Glomerular endothelial cell (primary cell): ENCODE measurements at places on chromosomes 7 and 10. TPM values are rescaled to one million over a fixed set of nuclear protein-coding genes. Genes with fewer than 3 reads are reported as not detected.

SDK1 gene
- total RNA-seq, result 1.5 and 2.3 TPM in 2 replicates

STOX1 gene
- 0.10 TPM in 1 of 2 replicates, not detected in the other for total RNA-seq

TRIM56 gene
- total RNA-seq, result 13.0 and 23.5 TPM in 2 replicates

PDE1C gene
- total RNA-seq, result 1.9 and 2.6 TPM in 2 replicates

CLCN1 gene
- total RNA-seq, result not detected in 2 replicates

GPR22 gene
- not detected in 2 replicates for total RNA-seq

FAM25G gene
- total RNA-seq, result not detected in 2 replicates

SPDYE11 gene
- total RNA-seq, result not detected in 2 replicates

ASB10 gene
- not detected in 2 replicates for total RNA-seq

SEPTIN7 gene
- total RNA-seq, result 190 and 191 TPM in 2 replicates

FAM171A1 gene
- total RNA-seq, result 97.8 and 98.1 TPM in 2 replicates

ACBD5 gene
- 12.1 and 17.5 TPM in 2 replicates for total RNA-seq

CYP3A5 gene
- total RNA-seq, result 0.10 TPM in 1 of 2 replicates, not detected in the other

NEUROG3 gene
- not detected in 2 replicates for total RNA-seq

BAMBI gene
- 6.7 and 6.8 TPM in 2 replicates for total RNA-seq

TYSND1 gene
- 9.7 and 10.1 TPM in 2 replicates for total RNA-seq

INPP5F gene
- total RNA-seq, result 21.3 and 21.6 TPM in 2 replicates

FKBP6 gene
- total RNA-seq, result not detected in 2 replicates

ANKRD30A gene
- not detected in 2 replicates for total RNA-seq

OR2A2 gene
- not detected in 2 replicates for total RNA-seq
